SK-MEL-5 (cell line): ENCODE measurements at places on chromosomes 11 and 22. TPM values are rescaled to one million over a fixed set of nuclear protein-coding genes. Genes with fewer than 3 reads are reported as not detected.

DNA sequence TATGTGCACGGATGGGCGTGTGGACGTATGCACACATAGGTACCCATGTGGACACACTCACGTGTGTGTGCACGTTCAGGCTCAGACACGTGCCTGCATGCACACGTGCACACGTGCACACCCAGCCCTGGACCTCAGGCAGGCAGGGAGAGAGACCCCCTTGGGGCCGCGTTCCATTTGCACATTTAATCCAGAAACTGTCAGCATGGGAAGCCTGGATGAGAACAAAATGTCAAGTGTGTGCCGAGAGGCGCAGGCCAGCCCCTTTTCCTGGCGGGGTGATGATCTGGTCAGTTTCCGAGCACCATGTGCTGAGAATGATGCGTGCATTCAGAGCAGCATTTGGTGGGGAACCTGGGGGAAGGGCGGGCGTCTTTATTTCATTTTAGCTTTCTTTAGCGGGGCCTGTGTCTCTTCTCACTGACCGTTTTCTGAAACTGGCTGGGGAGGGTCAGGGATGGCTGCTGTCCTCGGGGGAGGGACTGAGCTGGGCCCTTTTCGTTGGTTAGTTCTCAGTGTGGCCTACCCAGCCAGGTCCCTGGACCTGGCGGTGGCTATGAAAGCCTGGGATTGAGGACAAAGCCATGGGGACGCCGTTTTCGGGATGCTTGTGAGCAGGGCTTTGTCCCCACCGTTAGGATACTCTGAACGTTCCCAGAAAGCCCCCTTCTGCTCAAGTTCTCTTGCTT lies 96.3 kb downstream of the KCNQ1 start:
- DNase-seq: no peak

DNA sequence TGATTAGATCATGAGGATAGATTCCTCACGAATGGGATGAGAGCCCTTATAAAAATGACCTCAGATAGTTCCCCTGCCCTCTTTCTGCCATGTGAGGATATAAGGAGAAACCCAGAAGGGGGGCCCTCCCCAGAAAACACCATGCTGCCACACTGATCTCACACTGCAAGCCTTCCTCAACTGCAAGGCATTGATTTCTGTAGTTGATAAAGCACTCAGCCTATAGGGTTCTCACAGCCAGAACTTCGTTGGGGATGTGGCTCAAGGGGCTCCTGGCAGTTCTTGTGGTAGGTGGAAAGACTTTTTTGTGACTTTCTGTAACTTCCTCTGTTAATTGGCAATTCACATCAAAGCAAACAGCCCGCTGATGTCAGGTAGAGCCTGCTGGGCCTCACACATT lies 108.9 kb downstream of the CD44 start:
- no peak for DNase-seq

DNA sequence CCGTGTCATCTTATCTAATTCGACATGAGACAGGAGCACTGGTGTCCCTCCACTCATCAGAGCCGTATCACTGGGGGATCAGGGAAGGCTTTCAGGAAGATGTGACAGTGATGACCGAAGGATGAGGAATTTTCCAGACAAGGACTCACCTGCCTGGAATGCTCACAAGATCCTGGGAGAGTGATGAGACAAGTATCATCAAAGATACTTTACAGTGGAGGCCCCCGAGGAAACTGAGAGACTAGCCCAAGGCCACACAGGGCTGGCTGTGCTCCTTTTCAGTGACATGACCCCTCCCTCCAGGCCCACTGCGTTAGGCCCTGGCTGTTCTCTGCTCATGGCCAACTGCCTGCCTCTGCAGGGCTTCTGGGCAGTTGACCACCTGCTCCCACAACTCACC lies 13.0 kb downstream of the CLPB start:
- no peak for DNase-seq

DNA sequence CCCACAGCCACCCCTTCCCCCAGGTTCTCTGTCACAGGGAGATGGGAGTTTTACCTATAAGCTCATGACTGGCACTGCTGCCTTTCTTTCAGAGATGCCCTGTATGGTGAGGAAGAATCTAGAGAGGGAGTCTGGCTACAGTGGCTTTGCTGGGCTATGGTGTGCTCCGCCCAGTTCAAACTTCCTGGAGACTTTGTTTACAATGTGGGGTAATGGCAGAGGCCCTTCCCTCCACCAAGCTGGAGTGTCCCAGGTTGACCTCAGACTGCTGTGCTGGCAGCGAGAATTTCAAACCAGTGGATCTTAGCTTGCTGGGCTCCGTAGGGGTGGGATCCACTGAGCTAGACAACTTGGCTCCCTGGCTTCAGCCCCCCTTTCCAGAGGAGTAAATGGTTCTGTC lies 143.5 kb downstream of the MSANTD4 start:
- DNase-seq: no peak

DNA sequence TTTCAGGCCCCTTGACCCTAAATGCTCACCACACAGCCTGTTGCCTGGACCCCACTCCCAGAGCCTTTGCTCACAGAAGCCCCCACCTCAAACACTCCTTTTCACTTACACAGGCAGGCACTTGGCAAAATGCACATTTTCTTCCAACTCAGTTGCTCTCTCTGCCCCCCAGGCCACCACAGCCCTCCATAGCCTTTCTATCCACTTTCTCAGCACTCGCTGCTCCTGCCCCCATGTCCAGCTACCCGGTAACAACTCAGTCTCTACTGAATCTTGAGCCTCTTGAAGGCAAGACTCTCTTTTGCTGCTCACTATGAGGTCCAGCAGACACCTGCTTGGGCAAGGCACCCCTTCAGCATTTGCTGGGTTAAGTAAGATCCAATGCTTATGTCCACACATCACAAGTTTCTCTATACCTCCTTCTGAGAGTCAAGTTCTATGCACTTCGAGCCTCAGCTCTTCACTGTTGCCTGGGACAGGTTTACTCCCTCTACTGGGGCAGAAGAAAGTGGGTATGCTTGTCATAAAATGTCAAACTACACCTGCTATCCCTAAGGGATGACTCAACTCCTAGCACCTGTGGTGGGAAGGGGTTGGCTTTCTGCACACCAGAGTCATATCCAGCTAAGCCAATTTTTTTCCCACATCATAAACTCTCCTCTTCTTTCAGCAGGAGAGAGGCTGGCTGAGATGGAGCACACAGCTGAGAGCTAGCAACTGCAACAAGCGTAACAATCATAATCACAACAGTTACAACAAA lies 36.9 kb downstream of the MORC2 start:
- DNase-seq: no peak

DNA sequence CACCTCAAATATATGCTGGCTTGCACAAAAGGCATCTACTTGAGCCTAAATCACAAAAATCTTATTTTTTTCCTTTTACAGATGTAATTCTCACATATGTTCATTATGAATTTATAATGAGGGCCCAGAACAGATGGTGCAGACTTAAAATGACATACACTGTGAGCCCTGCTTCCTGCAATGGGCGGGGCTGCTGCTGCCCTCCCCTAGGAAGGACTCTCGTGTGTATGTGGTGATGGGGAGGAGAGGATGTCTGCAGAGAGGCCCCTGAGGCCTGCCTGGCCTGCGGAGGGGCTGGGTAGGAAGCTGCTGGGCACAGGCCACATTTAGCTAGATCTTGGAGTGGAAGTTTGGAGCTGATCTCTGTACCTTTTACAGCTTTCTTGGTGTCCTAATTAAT lies 233.4 kb upstream of the KIRREL3 start:
- no peak for DNase-seq

GRCh38 chr22:25509374-25509791 lies 55.1 kb upstream of the GRK3 start:
- no peak for DNase-seq

DNA sequence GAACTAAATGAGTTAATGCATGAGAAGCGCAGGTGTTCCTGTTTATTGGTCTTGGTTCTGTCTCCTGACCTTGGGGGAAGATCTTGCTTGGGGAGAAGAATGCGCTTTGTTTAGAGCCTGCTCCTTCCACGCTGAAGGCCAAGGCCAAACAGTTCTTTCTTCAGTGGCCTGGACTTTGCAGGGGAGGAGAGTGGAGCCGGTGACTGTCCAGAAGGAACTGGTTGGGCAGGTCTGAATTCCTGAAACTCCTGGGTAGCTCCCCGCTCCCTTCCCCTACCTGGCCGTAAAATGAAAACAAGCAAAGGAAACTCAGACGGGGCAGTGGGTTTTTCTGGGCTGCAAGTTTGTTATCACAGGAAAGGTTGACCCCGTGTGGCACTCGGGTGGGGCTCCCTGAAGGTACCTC lies 3.6 kb downstream of the ARHGAP8 start:
- no peak for DNase-seq

- peak; percentile 34 for DNase-seq
Observed at GRCh38 chr11:62393061-62393611, 25.7 kb upstream of the SCGB1A1 start.

- peak; percentile 70 for DNase-seq
Observed at GRCh38 chr22:40525250-40525884, 111.2 kb downstream of the MRTFA start.

DNA sequence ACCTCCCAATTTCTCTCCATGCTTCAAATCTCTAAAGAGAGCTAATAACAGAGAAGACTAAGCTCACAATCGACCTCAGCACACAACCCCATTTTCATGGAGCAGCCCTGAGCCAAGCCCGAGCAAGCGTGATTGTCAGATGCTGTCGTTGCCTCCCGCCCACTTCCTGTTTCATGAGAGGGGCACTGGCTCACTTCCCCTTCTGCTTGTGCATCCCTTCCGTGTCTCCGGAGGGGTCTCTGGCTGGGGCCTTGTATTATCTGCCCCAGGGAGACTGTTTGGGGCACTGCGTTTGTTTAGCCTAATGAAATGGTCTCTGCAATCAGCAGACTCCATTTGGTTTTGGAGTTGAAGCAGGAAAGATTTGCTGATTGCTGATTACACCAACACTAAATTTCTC lies 181.3 kb upstream of the SEZ6L start:
- DNase-seq: peak; percentile 17

DNA sequence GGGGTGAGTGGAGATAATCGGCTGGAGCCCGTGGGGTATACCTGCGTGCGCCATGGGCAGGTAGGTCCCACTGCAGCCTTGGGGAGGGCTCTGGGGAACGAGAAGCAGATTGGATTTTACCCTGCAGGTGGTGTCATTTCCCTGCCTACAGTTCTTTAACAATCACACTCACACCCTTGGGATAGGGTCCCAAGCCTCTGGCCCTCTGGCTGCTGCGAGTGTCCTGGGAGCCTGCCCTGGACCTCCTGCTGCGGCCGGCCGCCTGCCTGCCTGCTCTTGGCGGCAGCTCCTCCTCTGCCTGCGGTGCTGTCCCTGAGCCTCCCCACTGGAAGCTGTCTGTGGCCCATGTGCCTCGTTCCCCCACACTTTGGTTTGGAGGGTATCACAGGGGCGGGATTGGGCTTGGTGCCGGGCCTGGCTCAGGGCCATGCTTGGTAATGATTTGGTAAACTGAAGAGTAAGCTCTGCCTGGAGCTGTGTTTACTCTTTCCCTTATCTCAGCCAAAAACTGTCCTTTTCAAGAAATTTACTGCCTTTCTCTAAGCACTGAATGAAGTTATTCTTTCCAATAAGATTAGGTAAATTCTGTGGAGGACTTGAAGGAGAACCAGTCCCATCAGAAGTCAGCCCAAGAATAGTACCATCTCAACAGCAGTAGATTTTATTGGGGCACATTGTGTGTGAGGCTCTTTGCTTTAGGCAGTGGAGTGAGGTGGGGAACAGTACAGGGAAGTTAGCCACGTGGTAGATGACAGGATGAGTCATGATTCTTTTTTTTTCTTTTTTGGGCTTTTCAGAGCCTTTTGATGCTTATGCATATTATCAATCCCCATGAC lies 53.7 kb downstream of the TBC1D22A start:
- peak; percentile 68 for DNase-seq

GRCh38 chr22:29102300-29102699 lies 29.5 kb downstream of the KREMEN1 start:
- DNase-seq: no peak

- DNase-seq: no peak
Observed at GRCh38 chr11:85951049-85951405, 95.8 kb downstream of the CCDC83 start.

GRCh38 chr11:127454856-127455255 lies 454.3 kb upstream of the KIRREL3 start:
- no peak for DNase-seq

DNA sequence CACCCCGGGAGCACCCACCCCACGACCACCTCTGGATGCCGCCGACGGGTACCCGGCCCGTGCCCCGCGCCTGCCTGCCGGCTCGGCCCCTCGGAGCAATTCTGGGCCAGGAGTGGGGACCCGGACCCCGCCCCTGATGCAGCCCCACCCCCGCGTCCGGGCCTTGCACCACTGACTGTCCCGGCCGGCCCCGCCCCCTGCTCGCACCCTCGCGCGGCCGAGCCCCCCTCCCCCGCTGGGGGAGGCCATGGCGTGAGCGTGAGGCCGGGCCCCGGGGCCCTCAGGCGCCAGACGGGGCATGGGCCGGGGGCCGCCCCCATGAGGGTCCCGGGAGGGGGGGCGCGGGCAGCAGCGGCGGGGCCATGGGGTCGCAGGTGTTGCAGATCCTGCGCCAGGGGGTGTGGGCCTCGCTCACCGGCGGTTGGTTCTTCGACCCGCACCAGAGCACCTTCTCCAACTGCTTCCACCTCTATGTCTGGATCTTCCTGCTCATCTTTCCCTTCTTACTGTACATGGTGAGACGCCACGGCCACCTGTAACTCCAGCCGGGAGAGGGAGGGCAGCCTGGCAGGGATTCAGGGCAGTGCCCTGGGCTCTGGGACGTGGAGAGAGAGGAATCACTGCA lies 486 bp downstream of the PCNX3 start:
- DNase-seq: peak; percentile 22

DNA sequence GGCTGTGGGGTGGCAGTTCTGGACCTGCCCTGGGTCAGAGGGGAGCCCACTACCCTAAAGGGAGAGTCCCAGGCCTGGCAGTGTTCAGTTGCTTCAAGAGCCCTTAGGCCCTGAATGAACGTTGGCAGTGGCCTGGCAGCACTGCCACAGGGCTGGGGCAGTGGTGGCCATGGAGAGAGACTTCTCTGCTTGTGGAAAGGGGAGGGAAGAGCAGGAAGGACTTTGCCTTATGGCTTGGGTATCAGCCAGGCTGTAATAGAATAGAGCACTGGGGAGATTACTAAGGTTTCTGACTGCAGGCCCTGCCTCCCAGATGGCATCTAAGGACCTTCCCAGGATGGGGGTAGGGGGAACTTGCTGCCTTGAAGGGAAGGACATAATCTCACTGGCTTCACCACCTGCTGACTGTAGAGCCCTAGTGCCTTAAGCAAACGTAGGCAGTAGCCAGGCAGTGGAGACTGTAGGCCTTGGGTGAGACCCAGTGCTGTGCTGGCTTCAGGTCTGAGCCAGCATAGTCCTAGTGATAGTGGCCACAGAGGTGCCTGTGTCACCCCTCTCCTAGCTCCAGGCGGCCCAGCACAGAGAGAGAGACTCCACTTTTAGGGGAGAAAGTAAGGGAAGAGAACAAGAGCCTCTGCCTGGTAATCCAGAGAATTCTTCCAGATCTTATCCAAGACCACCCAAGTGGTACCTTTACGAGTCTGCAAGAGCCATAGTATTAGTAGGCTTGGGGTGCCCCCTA lies 27.6 kb downstream of the PLA2G6 start:
- no peak for DNase-seq

The OR2AG2 gene
- total RNA-seq: 0.08 and 0.61 TPM in 2 replicates

The SYCE3 gene
- not detected in 2 replicates for total RNA-seq

The ENTHD1 gene
- 41.5 and 41.9 TPM in 2 replicates for total RNA-seq

The KCNQ1 gene
- total RNA-seq: 0.71 TPM in 1 of 2 replicates, not detected in the other

The MAPK8IP2 gene
- total RNA-seq: 18.8 and 20.0 TPM in 2 replicates

The SPON1 gene
- total RNA-seq: not detected in 2 replicates

The SLN gene
- not detected in 2 replicates for total RNA-seq

The GAL gene
- 0.29 TPM in 1 of 2 replicates, not detected in the other for total RNA-seq

The CBL gene
- total RNA-seq: 5.8 and 7.6 TPM in 2 replicates

The RFPL3 gene
- not detected in 2 replicates for total RNA-seq

The RBMXL2 gene
- total RNA-seq: not detected in 2 replicates

The GAS2 gene
- total RNA-seq: 8.5 and 9.1 TPM in 2 replicates

The DNAJC4 gene
- 4.3 and 6.5 TPM in 2 replicates for total RNA-seq

The OAF gene
- 73.3 and 82.5 TPM in 2 replicates for total RNA-seq

The PC gene
- total RNA-seq: 17.0 and 19.9 TPM in 2 replicates
